ENCODE measurements at places on chromosomes 16 and 17. TPM values are rescaled to one million over a fixed set of nuclear protein-coding genes. Genes with fewer than 3 reads are reported as not detected.

DNA sequence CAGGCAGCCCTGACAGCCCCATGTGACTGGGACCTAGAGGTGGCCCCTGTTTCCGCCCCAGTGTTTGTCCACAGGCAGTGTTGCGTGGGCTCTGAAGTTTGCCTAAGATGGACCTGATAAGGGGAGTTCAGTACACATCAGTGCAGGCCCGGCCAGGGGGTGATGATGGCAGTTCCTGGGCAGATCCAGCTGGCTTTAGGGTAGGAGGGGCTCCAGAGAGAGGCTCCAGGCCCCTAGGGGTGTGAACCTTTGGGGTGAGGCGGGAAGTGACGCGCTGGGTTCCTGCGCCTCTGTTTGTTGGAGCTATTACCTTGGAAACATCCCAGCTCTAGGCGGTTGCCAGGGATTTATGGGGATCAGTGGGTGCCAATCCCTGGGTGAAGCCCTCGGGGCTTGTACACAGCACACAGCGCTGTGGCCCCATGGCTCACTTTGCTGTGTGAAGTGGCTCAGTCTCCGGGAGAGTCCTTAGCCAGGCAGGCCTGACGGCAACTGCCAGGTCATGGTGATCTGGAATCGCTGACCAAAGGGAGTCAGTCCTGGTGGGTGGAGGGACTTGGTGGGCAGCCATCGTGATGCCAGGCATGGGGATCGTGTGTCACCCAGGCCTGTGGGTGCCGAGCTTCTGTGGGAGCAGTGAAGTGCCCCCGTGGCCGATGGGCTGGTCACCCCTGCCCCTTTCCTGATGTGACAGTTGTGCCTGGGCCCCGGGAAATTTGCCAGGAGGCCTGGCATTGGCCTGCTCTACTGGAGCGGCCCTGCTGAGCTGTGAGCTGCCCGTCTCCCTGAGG is 146.1 kb downstream of the SEC14L1 start:
- DNase-seq: peak; percentile 100

GRCh38 chr17:50129728-50130558 is at the start of gene SAMD14:
TSS of gene SAMD14 (minus strand) at chr17:50130160. CDS start at chr17:50124959, 5,201 bp downstream.
- DNase-seq: no peak

- DNase-seq: no peak
Observed at GRCh38 chr17:5544115-5544514, 40.2 kb downstream of the NLRP1 start.

- DNase-seq: no peak
Observed at GRCh38 chr17:41781404-41782110, 5.0 kb downstream of the JUP start.

- DNase-seq: no peak
Observed at GRCh38 chr16:3127745-3128144, 7.1 kb upstream of the ZNF213 start.

GRCh38 chr17:75589919-75590303 is 2.3 kb downstream of the MYO15B start:
- no peak for DNase-seq

DNA sequence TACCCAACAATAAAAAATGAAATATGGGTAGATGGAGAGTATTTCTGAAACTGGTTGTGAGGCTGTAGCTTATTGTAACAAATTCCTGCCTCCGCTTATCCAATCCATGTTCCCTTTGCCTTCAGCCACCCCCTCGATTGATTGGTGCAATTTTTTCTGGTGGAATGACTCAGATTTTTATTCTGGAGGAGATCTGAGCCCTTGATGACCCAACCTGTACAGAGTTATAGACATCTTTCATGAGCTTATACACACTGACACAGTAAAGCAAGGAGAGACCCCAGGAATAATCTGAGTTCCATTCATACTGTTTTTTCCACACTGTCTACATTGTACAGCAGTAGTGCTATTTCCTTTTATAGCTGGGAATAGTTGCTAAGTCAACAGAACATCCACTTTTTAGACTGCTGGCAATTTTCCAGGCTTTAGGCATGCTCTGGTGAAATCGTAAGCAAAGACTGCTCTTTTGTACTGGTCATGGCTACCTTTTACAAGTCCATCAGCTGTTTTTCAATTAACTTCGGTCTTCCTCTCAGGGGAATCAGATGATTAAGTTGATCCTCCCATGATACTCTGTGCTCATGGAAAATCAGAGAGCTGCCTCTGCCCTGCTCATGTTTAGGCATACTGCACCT is 30.1 kb downstream of the CCL4 start:
- DNase-seq: peak; percentile 81

The HOXB7 gene
- total RNA-seq: not detected

DNA sequence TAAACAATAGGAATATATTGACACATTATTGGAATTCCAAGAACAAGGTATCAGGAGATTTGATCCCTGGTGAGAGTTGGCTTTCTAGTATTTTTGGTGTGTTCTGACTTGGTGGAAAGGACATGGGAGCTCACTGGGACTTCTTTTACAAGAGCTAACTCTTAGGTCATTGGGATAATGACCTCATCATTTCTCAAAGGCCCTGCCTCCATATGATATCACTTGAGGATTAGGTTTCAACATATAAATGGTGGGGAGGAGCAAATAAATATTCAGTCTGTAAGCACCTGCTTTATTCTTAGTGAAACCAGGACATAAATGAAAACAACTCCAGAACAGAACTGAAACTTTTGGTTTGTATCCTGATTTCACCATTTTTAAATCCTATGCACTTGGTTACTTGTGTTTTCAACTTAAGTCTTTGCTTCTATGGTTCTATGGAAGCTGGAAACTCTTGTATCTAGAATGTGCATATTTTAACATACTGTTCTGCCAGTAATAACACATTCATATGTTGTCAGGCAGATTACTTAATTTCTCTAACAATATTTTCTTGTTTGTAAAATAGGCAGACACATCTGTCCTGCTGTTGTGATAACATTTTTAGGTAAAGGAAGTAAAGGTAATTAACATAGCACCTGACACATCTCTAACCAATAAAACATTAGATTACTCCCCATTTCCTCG is 1527.7 kb upstream of the CDH8 start:
- no peak for DNase-seq

DNA sequence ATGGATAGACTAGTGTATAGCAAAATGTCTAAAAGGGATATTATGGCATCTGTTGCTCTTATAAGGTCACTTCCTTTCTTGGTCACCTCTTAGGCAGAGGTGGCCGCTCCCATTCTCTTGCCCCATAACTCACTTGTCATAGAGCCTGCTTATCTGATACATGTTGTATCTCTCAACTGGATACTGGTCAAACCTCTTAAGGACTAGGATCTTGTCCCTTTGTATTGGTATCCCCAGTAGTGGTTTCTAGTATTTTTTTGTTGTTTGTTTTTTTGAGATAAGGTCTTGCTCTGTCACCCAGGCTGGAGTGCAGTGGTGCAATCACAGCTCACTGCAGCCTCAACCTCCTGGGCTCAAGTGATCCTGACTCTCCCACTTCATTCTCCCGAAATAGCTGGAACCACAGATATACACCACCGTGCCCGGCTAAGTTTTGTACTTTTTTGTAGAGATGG is 27.0 kb downstream of the ZSWIM7 start:
- no peak for DNase-seq

DNA sequence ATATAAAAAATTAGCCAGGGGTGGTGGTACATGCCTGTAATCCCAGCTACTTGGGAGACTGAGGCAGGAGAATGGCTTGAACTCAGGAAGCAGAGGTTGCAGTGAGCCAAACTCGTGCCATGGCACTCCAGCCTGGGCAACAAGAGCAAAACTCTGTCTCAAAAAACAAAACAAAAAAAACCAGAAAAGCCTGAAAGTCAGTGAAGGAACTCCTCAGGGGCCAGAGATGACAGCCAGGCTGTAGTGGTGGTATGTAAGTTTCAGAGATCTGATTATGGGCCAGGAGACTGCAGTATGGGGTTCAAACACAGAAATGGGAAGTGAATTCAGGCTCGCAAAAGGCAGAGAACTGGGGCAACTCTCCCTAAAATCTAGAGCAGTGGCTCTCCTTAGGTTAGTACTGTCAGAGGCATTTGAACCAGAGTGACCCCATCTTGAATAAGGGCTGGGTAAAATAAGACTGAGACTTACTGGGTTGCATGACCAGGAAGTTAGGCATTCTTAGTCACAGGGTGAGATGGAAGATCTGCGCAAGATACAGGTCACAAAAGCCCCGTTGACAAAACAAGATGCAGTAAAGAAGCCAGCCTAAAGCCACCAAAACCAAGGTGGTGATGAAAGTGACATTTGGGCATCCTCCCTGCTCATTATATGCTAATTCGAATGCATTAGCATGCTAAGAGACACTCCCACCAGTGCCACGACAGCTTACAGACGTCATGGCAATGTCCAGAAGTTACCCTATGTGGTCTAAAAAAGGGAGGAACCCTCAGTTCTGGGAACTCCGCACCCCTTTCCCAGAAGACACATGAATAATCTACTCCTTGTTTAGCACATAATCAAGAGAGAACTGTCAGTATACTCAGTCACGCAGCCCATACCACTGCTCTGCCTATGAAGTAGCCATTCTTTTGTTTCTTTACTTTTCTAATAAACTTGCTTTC is 120.2 kb upstream of the XYLT1 start:
- no peak for DNase-seq

The HOXB1 gene
- total RNA-seq: not detected

DNA sequence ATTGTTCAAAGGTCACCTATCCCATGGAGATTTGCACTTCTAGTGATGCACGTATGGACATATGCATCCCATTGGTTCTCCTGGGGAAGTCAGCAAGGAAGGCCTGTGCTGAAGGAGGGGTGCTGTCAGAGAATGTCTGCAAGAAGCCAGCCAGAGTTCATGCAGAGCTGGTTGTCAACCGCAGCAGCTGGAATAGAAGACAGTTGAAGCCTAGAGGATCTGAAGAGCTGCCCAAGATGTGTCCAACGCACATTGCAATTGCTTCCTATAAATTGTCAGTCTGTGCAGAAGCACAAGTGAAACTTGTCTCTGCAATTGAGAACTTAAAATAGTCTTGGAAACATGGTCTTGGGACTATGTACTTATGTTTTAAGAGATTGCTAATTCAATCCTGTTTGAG is 82.1 kb upstream of the CNTNAP4 start:
- DNase-seq: no peak

The TMEM114 gene
- not detected for total RNA-seq
